Dermis blood vessel endothelial cell (primary cell): ENCODE measurements at places on chromosomes 2 and 18. TPM values are rescaled to one million over a fixed set of nuclear protein-coding genes. Genes with fewer than 3 reads are reported as not detected.

DNA sequence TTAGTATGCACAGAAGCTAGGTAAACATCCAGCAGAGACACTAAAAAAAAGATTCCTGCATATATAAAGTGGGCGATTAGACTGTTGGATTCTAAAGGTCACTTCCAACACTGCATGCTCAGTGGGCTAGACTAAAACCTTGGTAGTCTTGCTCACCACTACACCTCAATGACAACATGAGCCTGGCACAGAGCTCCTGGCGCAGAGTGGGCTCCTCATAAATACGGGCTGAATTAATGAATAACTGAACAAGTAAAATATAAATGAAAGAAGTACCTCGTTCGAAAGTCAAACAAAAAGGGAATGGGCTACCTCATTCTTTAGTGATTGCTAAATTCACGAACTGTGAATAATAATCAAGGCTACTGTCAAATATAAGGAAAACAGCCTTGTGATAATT, 185.3 kb downstream of the STK39 start:
- DNase-seq, result no peak

- DNase-seq, result no peak
Measured at GRCh38 chr2:233532971-233533370, 33.6 kb downstream of the USP40 start.

GRCh38 chr2:120630031-120630701, 105.5 kb upstream of the GLI2 start:
- DNase-seq, result no peak

DNA sequence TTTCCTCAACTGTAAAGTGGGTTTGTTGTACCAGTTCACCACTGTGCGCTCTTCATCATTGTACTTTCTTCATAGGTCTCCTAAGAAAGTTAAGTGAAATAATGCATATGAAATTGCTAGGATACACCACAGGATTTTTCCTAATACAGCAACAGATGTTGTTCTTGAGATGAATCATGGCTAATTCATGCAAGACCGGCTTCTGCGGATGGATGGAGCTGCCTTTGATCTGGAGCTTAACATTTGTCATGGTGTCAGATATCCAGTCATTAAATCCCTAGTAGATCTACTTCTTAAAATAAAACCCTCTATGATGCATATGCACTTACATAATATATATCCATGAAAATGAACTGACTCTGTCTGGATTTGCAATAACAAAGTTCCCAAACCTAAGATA, 114.1 kb downstream of the COL6A3 start:
- DNase-seq, result no peak

The RIT2 gene
- not detected in 2 replicates for total RNA-seq

- DNase-seq, result peak; percentile 48
Measured at GRCh38 chr2:109270505-109271312, 141.7 kb downstream of the SH3RF3 start.

DNA sequence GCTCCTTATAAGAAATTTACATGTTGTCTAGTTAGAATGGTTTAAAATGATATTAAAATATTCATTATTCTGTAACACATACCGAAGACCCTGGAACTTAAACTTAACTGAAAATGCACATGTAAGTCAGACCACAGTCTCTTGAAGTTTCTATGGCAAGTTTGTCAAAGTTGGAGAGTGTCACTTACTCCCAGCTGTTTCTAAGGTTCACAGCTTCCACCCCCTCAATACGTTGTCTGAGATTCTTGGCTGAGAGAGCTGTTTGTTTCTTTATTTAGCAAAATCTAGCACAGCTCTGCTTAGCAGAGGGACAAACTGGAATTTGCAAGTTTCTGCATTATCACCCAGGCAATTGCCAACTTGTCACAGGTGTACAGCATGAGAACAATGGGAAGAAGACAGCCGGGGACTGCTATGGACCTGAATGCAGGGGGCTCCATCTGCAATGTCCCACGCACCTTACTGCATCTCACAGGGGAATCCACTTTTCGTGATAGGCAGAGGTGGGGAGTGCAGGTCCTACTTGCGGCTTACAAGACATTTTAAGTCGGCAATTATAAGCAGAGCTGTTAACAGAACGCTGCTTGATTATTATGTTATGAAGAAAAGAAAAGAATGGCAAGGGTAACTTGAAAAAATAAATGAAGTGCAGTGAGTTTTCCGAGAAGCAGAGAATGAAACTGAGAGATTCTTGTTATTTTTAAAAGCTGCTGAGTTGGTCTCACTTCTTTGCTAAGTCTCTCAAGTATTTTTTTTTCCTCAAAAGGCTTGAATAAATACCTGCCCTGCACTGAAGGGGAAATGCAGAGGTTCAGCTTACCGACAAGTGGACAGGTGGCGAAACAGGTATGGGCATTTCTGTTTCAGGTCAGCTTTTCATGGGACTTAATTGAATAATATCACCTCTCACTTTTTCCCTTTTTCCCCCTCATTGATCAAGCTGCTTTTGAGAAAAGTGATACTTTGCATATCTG, 1072.1 kb upstream of the FANCL start:
- no peak for DNase-seq

The CASP8 gene
- 14.8 and 16.5 TPM in 2 replicates for total RNA-seq

GRCh38 chr2:213496226-213496625, 212.0 kb downstream of the SPAG16 start:
- no peak for DNase-seq

DNA sequence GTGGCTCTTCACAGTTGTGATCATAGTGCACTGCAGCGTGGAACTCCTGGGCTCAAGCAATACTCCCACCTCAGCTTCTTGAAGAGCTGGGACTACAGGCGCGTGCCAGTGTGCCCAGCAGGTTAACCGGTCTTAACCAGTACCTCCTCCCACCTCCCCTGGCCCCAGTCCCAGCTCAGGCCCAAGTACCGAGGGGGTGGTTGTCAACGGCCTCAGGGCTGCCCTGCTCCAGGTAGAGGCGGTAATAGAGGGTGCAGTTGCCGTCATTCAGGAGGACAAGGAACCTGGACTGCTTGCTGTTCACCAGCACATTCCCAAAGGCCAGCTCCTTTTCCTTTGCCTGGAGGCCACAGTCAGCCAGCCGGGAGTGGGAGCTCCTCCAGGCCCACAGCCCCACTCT, 19.7 kb downstream of the CFAP65 start:
- no peak for DNase-seq

- DNase-seq, result no peak
Measured at GRCh38 chr2:71700041-71700657, 246.8 kb downstream of the DYSF start.

- DNase-seq, result no peak
Measured at GRCh38 chr2:119142824-119143223, 15.7 kb downstream of the C1QL2 start.

- no peak for DNase-seq
Measured at GRCh38 chr2:54523324-54523959, 67.3 kb downstream of the SPTBN1 start.

GRCh38 chr2:1848599-1848995, 104.3 kb upstream of the PXDN start:
- no peak for DNase-seq

DNA sequence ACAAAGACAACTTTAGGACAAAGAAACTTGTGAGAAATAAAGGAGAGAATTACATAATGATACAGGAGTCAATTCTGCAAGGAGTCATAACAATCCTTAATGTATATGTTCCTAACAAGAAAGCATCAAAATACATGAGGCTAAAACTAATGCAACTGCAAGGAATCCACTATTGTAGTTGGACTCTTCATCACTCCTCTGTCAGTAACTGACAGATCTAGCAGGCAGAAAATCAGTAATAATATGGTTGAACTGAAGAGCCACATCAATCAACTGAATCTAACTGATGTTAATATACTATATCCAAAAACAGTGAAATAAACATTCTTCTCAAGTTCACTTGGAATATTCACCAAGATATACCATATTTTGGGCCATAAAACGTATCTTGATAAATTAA, 1806.4 kb upstream of the CELF4 start:
- DNase-seq, result no peak

DNA sequence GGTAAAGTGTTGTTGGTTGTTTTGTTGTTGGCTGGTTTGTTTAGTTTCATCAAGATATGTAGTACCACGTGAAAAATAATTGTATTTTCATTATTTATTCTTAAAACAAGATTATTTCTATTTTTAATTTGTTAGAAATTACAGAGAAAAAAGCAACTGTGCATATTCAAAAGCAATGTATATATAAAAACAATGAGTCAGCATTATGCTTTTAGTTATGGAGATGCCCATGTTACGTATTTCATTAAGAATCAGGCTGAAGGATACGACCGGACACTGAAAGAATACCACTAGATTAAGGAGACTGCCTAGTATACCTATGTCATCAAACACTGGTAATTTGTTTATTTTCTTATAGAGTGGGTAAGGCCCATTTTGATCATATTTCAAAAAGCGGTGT, 1188.4 kb upstream of the NXPH2 start:
- DNase-seq, result no peak

DNA sequence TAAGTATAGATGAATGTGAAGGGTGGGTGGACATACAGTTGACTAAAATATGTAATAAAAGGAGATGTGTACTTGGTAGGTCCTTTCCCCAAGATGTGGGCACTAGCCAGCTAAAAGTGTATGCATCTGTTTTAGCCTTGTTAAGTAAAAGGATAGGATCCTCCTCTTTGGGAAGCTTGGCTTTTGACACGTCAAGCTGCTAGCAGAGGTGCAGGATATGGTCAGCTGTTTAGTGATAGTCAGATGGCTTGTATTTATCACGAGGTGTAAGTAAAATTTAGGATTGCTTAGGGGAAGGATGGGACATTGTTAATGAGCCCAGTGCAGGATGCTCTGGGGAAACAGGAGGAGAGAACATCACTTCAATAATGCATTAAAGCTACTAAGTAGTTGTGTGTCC, 1.5 kb downstream of the MFSD6 start:
- no peak for DNase-seq

DNA sequence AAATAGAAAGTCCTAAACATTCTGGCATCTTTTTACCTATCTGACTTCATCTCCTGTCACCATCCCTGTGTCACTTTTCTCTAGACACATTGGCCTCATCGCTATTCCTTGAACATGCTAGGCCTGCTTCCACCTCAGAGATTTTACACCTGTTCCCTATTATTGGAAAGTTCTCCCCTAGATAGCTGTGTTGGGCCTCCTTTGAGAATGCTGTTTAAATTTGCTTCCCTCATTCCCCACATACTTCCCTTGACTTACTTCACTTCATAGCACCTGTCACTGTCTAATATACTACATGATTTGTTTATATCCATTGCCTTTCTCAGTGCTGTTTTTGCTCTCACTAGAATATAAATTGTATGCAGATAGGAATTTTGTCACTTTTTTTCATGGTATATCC, 317.0 kb upstream of the GCFC2 start:
- DNase-seq, result no peak

DNA sequence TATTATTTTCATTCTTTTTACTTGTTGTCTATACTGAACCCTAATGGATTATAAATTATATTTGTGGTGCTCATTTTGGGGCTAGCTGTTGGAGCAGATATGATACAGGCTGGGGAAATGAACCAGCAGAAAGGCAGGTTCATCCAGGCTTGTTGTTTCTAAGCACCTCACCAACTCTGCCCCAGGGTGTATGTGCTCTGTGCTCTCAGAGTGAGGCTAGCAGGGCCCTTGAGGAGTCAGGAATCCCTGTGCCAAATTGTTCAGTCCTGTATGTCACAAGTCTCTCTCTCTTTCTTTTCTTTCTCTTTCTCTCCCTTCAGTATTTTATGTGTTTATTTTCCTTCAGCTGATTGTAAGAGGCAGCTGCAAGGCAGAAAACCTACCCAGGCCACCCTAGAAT, 181.1 kb upstream of the DPP10 start:
- DNase-seq, result no peak

The RTP5 gene
- not detected in 2 replicates for total RNA-seq

The FZD7 gene
- total RNA-seq, result 0.19 and 0.68 TPM in 2 replicates

DNA sequence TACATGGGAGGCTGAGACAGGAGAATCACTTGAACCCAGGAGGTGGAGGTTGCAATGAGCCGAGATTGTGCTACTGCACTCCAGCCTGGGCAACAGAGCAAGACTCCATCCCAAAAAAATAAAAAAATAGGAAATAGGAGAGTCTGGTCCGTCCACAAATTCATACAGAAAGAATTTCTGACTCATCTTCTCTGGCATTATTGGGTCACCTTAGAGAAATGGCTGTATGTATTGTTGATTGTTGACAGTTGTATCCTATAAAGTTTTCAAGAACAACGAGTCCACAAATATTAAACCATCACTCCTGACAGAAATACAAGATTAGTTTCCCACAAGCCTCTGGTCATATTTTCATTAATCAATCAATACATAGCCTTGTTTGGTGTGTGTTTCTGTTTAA, 20.4 kb downstream of the RBM43 start:
- DNase-seq, result no peak

The NCKAP1 gene
- total RNA-seq, result 171 and 364 TPM in 2 replicates

The AKAIN1 gene
- total RNA-seq, result not detected in 2 replicates

The HOXD11 gene
- 0.17 TPM in 1 of 2 replicates, not detected in the other for total RNA-seq

GRCh38 chr2:88307817-88308216, 137.7 kb downstream of the THNSL2 start:
- DNase-seq, result peak; percentile 28

The NT5DC4 gene
- not detected in 2 replicates for total RNA-seq

The SP5 gene
- not detected in 2 replicates for total RNA-seq

The UGT1A5 gene
- not detected in 2 replicates for total RNA-seq

The SPATA3 gene
- not detected in 2 replicates for total RNA-seq

GRCh38 chr2:163077241-163077640, 238.7 kb upstream of the KCNH7 start:
- no peak for DNase-seq

GRCh38 chr18:24974431-24974830, 377.5 kb downstream of the ZNF521 start:
- no peak for DNase-seq

DNA sequence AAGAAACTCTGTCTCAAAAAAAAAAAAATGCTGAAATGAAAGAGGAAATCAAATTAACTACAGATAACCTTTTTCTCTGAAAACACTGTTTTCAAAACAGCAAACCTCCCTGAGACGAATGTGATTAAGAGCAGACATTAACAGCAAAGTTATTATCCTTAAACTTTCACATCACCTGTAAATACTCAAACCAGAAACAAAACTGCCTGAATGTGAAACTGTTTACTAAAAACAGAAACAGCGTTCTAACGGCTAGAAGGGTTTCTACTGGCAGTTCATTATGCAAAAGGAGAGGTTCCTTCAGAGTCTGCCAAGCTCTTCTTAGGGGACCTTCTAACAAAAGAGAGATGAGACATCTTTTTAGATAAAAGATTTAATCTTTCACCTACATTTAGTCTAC, 45.9 kb downstream of the PNO1 start:
- DNase-seq, result no peak

DNA sequence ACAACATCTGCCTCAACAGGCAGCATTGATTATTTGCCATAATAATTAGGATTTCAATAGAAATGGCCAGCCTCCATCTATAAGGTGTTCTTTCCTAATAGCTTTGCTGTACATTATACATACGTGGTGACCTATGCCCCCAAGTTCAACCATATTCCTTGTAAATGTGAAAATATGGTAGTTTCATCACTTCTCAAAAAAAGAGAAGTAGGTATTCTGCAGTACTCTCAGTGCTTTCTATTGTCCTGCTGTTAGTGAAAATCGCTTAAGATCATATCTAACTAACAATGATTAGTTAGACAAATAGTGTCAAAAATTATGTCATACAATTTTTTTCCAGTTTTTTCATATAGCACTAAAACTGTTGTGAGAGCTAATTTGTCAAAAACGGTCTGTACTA, 79.6 kb downstream of the SLC4A10 start:
- no peak for DNase-seq

- DNase-seq, result peak; percentile 43
Measured at GRCh38 chr2:165902934-165903333, 50.6 kb downstream of the TTC21B start.

GRCh38 chr2:175063741-175064140, 58.6 kb upstream of the CHN1 start:
- DNase-seq, result no peak

- DNase-seq, result peak; percentile 40
Measured at GRCh38 chr2:207253666-207254345, 88.1 kb upstream of the KLF7 start.
